Stomach (tissue), 19 donors: ENCODE measurements at places on chromosomes 4 and X. TPM values are rescaled to one million over a fixed set of nuclear protein-coding genes. Genes with fewer than 3 reads are reported as not detected.
A peak's percentile ranks its signal among the peaks of the same experiment; 100 is the strongest.

DNA sequence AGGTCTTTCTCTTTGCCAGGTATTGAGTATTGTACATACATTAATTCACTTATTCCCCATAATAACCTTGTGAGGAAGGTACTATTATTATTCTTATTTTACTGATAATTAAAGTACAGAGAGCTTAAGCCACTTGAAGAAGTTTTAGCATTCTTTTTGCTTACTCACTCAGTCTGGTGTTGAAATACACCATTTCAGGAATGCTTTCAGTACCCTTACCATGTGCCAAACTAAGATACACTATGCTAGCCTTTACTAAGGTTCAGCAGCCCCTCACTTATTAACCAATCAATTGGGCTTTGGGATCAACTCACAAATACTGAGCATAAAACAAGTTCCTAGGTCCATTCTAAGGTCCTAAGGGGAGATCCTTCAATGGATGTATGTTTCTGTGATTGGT lies 179.0 kb upstream of the FGF13 start:
- DNase-seq = no peak

- DNase-seq = peak; percentile 21
These were observed 281.1 kb downstream of the NKX6-1 start for GRCh38 chr4:84218031-84218430.

- DNase-seq = no peak
These were observed 97.9 kb upstream of the METTL14 start for GRCh38 chr4:118587116-118587831.

- DNase-seq = no peak
These were observed 287.2 kb downstream of the OPHN1 start for GRCh38 chrX:68146054-68146453.

DNA sequence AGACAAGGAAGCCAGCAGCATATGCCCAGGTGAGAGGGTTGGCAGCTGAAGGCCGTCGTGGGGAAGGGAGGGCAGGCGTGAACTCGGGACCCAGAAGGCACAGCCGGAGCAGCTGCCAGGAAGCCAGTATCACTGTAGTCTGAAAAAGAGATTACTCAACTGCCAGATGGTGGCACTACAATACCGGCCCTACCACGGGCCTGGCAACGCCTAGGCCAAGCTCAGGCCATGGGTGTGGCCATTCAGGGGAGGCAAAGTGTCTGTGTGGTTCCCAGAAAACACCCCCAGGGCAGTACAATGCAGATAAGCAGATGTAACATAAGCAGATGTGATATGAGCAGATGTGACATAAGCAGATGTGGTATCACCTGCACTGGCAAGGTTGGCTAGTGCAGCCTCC lies 236.0 kb downstream of the AFAP1 start:
- no peak for DNase-seq

GRCh38 chr4:106370214-106370613 lies 1.6 kb upstream of the GIMD1 start:
- DNase-seq = no peak

GRCh38 chrX:71107762-71108360 lies 1.3 kb upstream of the CXorf65 start:
- no peak for DNase-seq

DNA sequence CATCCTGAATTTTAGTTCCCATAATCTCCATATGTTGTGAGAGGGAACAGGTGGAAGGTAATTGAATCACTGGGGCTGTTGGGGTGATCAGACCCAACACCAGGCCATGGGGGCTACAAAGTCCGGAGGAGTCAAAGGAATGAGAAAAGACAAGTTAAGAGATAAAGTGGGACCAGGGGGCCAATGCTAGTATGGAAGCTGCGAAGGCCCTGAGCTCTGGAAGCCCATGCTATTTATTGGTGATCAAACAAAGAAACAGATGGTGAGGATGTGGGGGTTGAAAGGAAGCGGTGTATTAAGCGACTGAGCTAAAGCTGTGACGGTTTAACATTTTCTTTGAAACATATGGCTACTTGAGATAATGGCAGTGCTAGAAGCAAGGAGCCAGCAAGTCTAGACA lies 132.8 kb downstream of the PDGFC start:
- no peak for DNase-seq

- DNase-seq = no peak
These were observed 48.1 kb upstream of the TSPAN7 start for GRCh38 chrX:38513112-38513742.

DNA sequence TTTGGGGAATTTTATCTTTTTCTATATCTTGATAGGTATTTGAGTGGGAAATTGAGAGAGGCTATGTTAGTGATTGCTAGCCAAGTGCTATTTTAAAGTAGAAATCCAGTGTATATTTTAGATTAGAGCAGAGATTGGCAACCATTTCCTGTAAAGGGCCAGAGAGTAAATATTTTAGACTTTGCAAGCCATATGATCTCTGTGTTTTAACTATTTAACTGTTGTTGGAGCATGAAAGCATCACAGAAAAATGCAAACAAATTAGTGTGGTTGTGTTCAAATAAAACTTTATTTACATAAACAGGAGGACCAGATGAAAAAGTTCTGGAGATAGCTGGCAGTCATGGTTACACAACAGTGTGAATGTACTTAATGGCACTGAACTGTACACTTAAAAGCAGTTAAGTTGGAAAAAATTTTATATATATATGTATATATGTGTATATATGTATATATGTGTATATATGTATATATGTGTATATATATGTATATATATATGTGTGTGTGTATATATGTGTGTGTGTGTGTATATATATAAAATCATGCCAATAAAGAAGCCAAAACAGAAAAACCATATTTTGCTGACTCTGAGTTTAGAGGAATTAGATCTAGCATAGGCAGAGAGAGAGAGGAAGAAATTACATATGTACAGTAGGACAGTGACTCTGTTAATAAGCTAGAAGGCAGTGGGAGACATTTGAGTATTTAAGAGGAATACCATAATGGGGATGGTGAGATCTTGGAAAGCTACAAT lies 83.4 kb downstream of the TMEM164 start:
- no peak for DNase-seq

DNA sequence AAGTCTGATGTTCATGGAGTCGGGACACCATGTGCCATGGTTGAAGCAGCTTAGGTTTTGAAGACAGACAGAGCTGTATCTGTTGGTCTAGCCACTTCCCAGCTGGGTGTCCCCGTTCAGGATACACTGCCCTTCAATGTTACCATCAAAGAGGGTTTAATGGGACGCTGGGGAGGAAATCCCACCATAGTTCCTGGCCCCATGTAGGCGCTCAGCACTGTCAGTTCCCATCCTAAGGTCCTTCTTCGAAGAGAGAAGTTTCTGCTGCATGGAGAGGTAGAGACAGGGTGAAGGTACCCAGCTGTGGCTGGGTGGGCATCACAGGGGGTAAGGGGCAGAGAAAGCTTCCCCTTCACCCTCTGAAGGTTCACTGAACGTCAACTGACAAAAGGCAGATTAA lies 3.7 kb downstream of the MGST2 start:
- DNase-seq = no peak

DNA sequence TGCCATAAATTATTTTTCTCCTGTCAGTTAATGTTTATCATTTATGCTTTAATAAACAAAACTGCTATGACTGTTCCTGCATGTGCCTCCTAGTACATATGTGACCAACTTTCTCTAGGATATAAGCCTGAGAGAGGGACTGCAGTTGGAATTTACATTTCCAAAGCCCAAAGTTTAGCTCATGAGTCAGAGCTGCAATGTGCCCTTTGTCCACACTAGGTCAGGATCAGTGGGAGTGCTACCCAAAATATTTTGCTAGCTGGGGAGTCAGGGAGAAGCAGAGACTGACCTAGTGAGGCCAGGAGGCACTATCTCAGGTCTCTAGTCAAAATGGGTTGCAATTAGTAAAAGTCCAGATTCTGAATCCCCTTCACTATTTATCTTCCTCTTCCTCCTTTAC lies 92.7 kb downstream of the AR start:
- DNase-seq = no peak

DNA sequence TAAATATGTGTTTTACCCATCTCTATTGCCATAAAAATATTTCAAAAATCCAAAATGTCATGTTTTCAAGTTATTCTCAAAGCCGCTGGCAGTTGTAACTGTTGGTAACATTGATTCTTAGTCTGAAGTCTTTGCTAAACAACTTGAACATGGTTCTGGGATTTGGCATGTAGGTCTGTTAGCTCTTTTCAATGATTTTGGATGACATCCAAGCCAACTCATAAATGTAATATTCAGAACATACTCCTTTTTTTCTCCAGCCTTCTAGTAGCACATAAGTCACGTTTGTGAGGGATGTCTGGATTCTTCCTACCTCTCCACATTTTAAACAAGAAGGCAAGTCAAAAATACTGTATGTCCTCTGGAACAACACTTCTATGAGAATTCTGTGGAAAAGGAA lies 305.3 kb downstream of the PRR32 start:
- no peak for DNase-seq

- no peak for DNase-seq
These were observed 20.7 kb downstream of the SETD7 start for GRCh38 chr4:139535228-139535870.

GRCh38 chrX:86148024-86148511 lies at the start of gene DACH2:
Gene DACH2 (plus strand): TSS chrX:86148451.
- peak; percentile 92 for DNase-seq

GRCh38 chrX:13373431-13374187 lies 53.8 kb upstream of the ATXN3L start:
- peak; percentile 59 for DNase-seq

GRCh38 chr4:110055158-110055768 lies 142.6 kb downstream of the EGF start:
- DNase-seq = no peak

DNA sequence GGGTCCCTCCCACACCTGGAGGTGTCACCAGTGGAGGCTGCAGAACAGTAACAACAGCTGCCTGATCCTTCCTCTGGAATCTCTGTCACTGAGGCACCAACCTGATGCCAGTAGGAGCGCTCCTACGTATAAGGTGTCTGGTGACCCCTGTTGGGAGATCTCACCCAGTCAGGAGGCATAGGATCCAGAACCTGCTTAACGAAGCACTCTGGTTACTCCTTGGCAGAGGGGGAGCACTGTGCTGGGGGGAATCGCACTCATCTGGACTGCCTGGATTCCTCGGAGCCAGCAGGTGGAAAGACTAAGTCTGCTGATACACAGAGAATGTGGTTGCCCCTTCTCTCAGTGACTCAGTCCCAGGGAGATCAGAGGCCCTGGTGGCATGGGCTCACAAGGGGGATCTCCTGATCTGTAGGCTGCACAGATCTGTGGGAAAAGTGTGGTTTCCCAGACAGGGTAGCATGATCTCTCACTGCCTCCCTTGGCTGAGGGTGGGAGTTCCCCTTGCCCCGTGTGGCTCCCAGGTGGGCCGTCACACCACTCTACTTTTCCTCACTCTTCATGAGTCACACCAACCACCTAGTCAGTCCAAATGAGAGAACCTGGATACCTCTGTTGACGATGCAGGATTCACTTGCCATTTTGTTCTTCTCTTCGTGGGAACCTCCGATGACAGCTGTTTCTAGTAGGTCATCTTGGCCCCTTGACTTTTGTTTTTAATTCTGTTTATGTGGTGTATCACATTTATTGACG lies 305.9 kb downstream of the IDS start:
- no peak for DNase-seq

- no peak for DNase-seq
These were observed 2.8 kb downstream of the CMC4 start for GRCh38 chrX:155068165-155068564.

DNA sequence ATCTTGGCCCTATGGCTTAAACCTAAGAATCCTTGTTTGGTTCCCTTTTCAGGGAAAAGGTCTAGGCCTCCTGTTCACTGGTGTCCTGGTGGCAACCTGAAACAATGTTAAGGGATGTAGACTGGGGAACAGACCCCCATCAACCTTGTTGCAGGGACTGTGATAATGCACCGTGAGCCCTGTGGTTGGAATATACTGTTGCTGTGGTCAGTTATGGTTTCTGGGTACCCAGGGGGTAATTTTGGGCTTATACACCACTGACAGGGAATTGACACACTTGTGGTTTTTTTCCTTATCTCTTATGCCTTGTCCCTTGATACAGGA lies 64.0 kb upstream of the WDR1 start:
- DNase-seq = no peak

GRCh38 chrX:65451663-65452062 lies 82.9 kb downstream of the LAS1L start:
- no peak for DNase-seq

DNA sequence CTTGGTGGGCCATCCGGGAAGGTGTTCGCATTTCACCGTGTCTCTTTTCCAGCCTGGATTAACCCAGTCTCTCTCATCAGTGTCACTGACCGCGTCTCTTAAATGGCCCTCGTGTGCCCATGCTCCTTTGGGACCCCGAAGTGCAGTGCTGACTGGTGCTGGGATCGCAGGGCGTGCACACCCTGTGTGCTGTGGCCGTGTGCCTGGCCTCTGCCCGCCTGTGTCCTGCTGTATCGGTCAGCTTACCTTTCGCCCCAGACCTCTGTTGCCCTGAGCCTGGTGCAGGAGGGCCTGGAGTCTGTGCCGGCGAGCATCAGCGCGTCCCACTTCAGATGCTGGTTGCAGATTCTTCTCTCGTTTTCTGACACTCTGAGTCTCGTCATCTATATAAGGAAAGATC lies 68.3 kb upstream of the HGFAC start:
- DNase-seq = no peak

GRCh38 chr4:6262176-6262575 lies 7.5 kb upstream of the WFS1 start:
- no peak for DNase-seq

DNA sequence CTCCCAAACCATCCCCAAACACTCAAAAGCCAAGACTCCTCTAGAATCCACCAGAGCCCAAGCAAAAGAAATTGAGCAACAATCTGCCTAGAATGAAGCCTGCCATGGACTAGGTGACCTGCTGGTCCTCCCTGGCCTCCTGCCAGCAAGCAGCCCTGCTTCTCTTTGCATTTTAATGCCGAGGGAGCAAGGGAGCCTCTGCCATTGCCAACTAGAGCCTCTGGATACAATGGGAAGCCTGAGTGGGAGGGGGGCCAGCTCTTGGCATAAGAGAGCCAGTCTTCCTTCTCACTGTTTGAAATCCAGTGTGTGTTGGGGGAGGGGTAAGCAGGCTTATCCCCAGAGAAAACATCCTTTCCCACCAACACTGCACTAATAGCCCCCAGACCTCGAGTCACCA lies 1.5 kb upstream of the GDPD2 start:
- no peak for DNase-seq

GRCh38 chr4:1557221-1557597 lies 126.9 kb downstream of the FAM53A start:
- DNase-seq = no peak

GRCh38 chr4:129093191-129093920 lies at the start of gene SCLT1:
Gene SCLT1 (minus strand): TSS chr4:129093539. CDS start chr4:129093103, 436 bp downstream.
- peak; percentile 100 for DNase-seq

GRCh38 chr4:144646523-144647094 lies 653 bp downstream of the HHIP start:
- DNase-seq = no peak

Gene HELT
- not detected for total RNA-seq

Gene MTMR8
- not detected for total RNA-seq

Gene CSN1S1
- not detected for total RNA-seq

Gene GRID2
- 6.4 TPM for total RNA-seq

Gene AMTN
- total RNA-seq = not detected

Gene HEPH
- total RNA-seq = 94.7 TPM

Gene SLC16A2
- 2.8 TPM for total RNA-seq

Gene CLIC2
- total RNA-seq = 8.8 TPM

Gene PPP1R2C
- total RNA-seq = not detected

Gene POU3F4
- not detected for total RNA-seq

Gene KLB
- total RNA-seq = not detected

Gene STAP1
- not detected for total RNA-seq

Gene PRDM5
- 59.7 TPM for total RNA-seq

Gene RAB41
- not detected for total RNA-seq

Gene STATH
- not detected for total RNA-seq

Gene CHST7
- 2.8 TPM for total RNA-seq

Gene GAGE12E
- total RNA-seq = not detected

Gene SYTL5
- 2.3 TPM for total RNA-seq

Gene S100G
- not detected for total RNA-seq
